ENCODE measurements at places on chromosomes 5 and 9. TPM values are rescaled to one million over a fixed set of nuclear protein-coding genes. Genes with fewer than 3 reads are reported as not detected.

The FBLL1 gene
- 0.93 TPM for total RNA-seq

DNA sequence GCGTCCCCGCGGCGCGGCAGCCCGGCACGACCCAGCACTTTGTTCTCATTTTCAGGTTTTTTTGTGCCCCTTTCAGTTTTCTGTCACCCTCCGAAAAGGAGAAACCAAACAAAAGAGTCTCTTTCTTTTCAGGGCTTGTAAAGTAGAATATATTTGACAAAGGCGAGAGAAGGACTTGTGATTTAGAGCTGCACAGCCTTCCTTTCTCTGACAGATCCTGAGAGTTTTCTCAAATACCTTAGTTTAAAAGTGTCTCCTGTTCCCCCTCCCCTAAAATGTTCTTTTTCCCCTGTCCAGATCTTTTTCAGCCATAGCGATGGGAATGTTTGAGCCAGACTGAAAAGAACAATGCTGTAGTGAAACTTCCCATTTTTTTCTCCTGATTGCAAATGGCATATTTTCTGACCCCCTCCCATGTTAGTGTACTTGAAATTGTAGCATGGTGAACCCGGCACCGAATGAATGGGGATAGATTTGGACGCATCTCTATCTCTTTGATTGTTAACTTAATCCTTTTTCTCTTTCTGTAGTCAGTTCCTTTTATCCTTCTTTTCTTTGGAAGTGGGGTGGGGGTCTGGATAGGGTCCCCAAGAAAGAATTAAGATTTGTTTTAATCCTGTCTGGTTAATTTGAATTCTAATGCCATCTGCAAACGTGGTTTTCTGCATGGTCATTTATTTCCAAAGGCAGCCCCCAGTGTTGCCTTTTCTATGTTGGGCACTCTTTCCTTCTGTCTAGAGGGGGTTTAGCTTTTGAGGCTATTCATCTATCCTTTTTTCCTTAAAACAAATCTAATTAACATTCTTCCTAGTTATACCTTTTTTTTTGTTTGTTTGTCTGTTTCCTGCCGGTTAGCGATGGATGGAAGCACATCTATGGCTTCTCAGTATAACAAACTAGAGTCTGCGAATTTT, 2.2 kb downstream of the ZSWIM6 start:
- no peak for DNase-seq

- DNase-seq: no peak
Measured at GRCh38 chr9:108588246-108588645, 267.5 kb downstream of the ACTL7B start.

DNA sequence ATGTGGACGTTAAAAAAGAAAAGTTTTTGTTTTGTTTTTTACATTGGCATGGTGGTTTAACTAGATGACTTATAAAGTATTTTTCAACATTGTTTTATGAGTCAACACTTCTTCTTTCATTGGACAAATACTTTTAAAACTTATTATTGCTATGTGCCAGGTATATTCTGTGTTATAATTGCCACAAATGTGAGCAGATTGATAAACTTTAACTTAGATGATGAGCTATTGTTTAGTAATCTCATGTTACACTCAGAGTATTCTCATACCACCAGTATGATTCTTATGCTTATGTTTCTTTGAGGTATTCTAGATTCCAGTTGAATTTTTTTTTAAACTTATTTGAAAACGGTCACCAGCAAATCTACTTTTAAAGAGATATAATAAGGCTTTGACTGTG, 60.3 kb downstream of the RASA1 start:
- no peak for DNase-seq
